ENCODE measurements at places on chromosomes 11 and 22. TPM values are rescaled to one million over a fixed set of nuclear protein-coding genes. Genes with fewer than 3 reads are reported as not detected.
A peak's percentile ranks its signal among the peaks of the same experiment; 100 is the strongest.

DNA sequence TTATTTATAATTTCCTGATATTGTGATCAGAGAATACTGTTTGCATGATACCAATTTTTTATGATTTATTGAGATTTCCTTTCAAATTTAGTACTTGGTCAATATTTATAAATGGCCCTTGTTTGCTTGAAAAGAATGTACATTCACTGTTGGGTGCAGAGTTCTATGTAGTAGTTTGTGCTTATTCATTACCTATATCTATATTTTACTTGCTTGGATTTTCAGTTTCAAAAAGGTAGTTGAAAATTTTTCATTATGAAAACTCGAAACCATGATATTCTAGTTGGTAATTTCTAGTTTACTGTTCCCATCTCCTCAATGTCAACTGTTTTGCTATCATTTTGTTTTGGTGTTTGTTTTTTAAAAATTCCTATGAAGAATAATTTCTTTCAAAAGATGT is 155.7 kb downstream of the AASDHPPT start:
- no peak for DNase-seq

DNA sequence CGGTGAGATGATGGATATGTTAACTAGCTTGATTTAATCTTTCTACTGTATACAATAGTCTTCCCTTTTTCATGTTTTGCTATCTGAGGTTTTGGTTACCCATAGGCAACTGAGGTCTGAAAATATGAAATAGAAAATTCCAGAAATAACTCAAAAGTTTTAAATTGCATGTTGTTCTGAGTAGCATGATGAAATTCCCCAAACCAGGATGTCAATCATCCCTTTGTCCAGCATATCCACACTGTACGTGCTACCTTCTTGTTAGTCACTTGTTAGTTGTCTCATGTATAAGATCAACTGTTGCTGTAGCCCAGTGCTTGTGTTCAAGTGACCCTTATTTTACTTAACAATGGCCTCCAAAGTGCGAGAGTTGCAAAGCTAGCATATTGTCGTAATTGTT is 21.2 kb upstream of the OR10W1 start:
- DNase-seq, result no peak

- DNase-seq, result peak; percentile 36
Measured at GRCh38 chr11:99352642-99353041, 331.9 kb downstream of the CNTN5 start.

- DNase-seq, result no peak
Measured at GRCh38 chr11:128854841-128855240, 12.3 kb downstream of the KCNJ1 start.

GRCh38 chr22:49838771-49839717 is 11.4 kb upstream of the BRD1 start:
- no peak for DNase-seq

- no peak for DNase-seq
Measured at GRCh38 chr11:132942611-132943356, 589.5 kb downstream of the OPCML start.

- DNase-seq, result peak; percentile 81
Measured at GRCh38 chr11:124920870-124921609, 2.0 kb downstream of the HEPN1 start.

DNA sequence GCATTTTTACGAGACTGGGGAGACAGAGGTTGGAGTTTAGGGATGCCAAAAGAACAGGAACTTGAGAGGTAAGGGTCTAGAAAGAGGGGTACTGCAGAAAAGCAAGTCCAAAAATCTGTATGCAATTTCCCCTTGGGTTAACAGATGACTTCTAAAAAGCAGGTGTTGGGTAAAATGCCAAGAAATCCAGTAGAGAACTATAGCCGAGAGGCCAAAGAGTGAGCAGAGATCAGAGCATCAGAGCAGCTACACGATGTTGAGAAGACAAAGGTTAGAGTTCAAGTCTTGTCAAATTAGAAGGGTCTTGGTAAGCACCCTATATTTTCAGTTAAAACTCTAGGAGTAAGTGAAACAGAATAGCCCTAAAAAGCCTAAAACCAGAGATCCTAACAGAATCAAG is 145.2 kb downstream of the FCHSD2 start:
- DNase-seq, result no peak

DNA sequence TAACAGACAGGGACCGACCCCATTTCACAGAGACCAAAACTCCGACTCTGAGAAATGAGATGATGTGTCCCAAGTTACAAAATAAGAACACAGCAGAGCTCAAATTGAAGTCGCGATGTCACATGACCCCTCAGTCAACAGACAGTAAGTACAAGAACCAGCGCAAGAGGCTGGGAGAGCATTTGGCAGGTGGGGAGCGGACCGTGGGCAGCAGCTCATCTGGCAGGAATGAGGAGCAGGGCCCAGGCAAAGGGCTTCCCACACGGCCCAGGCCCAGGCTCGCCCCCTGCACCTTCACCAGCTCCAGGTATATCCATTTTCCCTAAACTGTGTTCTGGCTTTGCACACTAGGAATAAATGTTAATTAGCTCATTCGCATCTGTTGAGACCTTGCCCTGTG is 34.3 kb downstream of the SCUBE1 start:
- no peak for DNase-seq

RPS6KB2 gene
- 21.3 TPM for total RNA-seq

CCDC87 gene
- total RNA-seq, result 0.41 TPM

Measured in left ventricle myocardium inferior (tissue), 1 donor.